ENCODE measurements at places on chromosomes 13 and 19.

DNA sequence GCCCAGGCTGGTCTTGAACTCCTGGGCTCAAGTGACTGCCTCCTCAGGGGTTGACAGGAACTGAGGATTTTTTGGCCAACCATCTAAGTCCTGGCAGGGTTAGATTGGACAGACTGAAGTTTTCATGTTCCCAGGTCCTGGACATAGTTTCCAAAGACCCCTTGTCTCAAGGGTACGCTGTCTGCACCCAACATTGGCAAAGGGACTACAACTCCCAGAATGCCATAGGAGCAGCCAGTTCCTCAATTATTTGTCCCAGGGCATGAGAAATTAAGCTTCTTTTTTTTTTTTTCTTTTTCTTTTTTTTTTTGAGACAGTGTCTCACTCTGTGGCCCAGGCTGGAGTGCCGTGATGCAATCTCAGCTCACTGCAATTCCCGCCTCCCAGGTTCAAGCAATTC lies 6.9 kb downstream of the GYS1 start:
- DNase-seq = no peak

DNA sequence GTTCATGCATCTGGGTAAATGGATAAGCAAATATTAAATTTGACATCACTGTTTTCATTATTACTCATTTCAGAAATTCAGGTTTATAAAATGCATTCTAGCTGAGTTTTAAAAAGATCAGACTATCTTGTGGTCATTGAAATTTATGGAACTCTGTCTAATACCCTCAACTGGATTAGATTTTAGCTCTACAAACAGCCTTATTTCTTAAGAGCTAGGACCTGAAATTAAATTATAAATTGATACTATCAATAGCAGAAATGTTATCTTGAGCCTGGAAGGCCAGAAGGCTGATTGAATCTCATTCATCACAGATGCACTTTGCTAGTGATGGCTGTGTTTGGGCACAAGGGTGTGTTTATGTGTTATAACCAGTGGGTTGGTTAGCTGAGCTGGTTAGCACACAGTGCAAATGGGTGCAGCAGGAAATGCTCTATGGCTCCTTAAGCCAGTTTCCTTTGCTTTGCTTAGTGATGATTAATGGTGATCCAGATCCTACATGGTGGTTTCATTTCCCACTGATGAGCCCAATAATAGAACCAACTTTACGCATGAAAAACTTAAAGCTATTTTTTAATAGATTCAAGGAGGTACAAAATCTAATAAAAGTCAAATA lies 310.8 kb upstream of the KLF12 start:
- no peak for DNase-seq

DNA sequence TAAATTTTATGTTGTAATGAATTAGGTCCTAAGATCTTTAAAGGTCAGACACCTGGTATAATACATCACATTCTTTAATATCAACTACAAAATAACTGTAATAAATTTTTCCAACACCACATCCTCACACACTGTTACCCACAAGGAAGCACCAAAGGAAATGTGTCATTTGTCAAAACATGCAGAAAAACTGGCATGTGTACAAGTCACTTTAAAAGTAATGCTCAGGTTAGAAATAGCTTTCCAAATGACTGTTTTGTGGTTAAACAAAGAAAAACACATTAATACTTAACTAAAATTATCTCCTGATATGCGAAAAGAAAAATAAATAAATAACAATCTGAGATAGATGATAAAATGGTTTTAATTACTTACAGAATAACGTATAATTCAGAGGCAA lies 74.7 kb downstream of the MZT1 start:
- no peak for DNase-seq

GRCh38 chr13:66391322-66391721 lies 838.8 kb downstream of the PCDH9 start:
- DNase-seq = no peak

All from effector CD8-positive, alpha-beta T cell (primary cell).